ENCODE measurements at places on chromosomes 6 and 20. TPM values are rescaled to one million over a fixed set of nuclear protein-coding genes. Genes with fewer than 3 reads are reported as not detected.

DNA sequence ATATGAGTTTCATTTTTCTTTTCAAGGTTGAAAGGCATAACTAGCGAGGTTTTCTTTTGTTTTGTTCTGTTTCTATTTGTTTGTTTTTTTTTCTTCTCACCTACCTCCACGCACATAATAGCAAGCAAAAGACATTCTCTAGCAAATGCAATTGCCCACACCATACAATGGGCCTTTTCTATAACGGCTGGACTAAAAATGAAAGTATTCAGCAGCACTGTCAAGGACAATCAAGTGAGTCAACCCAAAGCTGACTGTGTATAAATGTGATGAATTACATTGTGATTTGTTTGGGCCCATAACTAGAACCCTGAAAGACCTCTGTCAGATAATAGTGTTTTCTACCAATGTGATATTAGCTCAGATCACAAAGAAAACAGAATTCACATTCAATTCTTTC lies 496.7 kb downstream of the RNF144B start:
- no peak for DNase-seq

DNA sequence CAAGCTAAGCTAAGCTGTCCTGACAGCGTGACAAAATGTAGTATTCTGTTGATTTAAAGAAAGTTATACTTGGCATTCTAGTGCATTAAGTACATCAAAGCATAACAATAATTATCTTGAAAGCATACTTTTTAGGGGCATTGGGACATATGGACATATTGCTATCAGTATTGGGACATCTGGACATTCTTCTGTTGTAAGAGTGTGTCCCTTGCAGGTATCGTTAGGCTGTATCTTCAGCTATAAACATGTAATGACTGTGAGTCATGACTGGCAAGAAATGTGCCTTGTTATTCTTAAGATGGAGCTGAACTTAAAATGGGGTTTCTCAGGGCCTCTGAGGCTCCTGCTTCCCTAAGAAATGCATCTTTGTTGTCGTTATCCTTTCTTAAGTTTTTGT lies 74.3 kb downstream of the ADGB start:
- DNase-seq = no peak

GRCh38 chr6:106608080-106608668 lies 21.1 kb downstream of the RTN4IP1 start:
- DNase-seq = peak; percentile 55

DNA sequence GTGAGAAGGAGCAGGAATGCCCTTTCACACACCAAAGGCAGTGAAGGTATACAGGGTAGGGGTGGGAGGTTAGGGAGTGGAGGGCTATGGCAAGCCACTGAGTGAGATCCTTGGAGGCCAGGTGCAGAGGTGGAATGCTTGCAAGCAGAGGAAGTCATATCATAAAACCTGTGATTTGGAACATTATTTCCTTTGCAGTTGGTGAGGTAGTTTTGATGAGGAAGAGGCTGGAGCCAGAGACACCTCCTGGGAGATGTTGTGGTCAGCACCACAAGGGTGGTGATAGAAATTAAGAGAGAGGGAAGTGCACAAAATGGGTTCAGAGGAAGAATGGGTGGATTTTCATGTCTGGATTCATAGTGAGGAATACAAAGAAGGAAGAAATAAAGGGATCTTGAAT lies 73.0 kb downstream of the PLCB4 start:
- DNase-seq = no peak

- no peak for DNase-seq
These were observed 17.6 kb upstream of the ENTPD6 start for GRCh38 chr20:25177890-25178321.

- no peak for DNase-seq
These were observed 50.9 kb downstream of the MAP7 start for GRCh38 chr6:136499370-136499769.

DNA sequence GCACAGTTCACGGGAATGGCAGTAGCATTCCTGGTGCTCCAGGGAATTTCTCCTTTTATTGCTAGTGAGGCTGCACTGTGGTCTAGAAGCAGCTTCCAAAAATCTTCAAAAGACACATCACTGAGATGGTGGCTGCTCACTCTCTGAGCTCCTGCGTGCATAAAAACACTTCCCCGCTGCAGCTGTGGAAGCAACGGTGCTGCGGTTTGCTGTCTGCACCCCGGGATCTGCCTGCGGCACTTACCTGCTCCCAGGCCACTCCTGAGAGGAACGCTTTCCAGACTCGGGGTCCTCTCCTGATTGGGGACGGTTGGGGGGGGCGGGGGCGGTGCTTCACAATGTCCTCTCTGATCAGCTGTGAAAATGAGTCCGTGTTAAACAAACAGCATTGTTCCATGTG lies 77.9 kb downstream of the TMEM242 start:
- DNase-seq = no peak

DNA sequence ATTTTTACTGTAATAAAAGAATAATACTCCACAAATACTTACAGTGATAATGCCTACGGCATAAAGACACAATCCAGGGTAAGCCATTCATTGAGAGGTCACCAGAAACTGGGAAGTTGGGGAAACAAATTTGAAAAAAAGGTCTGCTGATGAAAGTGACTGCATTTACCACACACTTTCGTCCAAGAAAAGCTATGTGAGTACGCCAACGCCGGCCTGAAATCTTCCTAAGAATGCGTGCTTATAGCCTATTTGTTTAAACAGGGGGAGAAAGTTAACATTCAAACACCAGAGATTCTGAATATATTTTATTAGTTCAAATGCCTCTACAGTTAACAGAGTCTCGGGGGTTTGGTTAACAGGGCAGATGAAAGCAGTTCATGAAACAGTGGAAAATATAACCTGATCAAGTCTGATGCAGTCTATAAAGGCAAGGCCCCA lies 657 bp upstream of the LTV1 start:
- peak; percentile 25 for DNase-seq

DNA sequence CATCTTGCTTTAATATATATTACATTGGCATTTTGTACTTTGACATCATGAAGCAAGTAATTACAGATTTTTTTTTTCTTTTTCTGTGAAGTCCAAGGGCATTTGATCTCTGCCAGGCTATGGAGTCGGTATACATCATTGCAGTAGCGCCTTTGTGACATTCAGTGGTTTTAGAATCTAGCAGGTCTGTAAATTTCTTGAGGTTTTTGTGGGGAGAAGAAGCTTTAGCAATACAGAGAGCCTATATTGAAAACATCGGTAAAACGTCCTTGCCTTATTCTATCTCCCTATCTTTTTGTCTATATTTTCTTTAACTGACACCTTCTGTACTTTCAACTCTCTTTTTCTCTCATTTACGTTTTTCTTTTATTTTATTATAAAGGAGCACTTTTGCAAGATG lies 47.2 kb downstream of the DUSP22 start:
- no peak for DNase-seq

GRCh38 chr20:51641866-51642265 lies 99.3 kb upstream of the NFATC2 start:
- DNase-seq = no peak

DNA sequence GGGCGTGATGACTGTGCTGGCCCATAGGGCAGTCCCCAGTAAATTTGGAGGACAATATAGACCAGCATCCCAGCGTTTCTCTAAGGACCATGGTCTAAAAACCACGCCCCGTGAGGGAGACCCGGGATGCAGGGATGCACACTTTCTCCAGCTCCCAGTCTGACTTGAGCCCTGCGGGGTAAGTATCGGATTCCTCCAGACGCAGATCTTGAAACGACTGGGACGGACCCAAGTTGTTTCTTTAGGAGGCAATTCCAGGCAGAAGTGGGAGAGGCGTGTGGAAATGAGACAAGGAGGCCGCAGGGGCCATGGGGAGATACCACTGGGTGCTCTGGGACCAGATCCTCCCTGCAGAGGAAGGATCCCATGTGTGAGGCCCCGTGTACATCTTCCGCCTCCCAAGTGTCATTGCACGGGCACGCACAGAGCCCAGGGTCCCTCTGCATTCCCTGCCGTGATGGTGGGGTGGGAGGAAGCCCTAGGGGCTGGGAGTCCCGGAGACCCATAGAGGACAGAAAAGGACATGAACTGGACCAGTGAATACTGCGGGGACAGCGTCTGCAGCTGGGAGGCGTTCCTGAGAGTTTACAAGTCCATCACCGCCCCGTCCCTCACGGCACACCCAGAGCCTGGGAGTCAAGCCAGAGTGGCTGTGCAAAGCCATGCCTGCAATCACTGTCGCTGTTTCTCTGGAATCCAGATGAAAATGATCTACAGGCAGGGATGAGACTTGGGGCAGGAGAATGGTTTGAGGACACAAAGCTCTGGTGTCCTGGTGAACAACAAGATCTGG lies 522.9 kb downstream of the CDH26 start:
- DNase-seq = no peak

GRCh38 chr20:47253872-47254271 lies 102.6 kb downstream of the ZMYND8 start:
- DNase-seq = no peak

- no peak for DNase-seq
These were observed 261.2 kb downstream of the PTPRK start for GRCh38 chr6:128259029-128259724.

GRCh38 chr6:50815436-50816114 lies 3.1 kb upstream of the TFAP2B start:
- no peak for DNase-seq

- DNase-seq = no peak
These were observed 30.6 kb downstream of the MAP3K4 start for GRCh38 chr6:161021998-161022743.

- DNase-seq = no peak
These were observed 188.2 kb downstream of the SIM1 start for GRCh38 chr6:100276311-100277057.

DNA sequence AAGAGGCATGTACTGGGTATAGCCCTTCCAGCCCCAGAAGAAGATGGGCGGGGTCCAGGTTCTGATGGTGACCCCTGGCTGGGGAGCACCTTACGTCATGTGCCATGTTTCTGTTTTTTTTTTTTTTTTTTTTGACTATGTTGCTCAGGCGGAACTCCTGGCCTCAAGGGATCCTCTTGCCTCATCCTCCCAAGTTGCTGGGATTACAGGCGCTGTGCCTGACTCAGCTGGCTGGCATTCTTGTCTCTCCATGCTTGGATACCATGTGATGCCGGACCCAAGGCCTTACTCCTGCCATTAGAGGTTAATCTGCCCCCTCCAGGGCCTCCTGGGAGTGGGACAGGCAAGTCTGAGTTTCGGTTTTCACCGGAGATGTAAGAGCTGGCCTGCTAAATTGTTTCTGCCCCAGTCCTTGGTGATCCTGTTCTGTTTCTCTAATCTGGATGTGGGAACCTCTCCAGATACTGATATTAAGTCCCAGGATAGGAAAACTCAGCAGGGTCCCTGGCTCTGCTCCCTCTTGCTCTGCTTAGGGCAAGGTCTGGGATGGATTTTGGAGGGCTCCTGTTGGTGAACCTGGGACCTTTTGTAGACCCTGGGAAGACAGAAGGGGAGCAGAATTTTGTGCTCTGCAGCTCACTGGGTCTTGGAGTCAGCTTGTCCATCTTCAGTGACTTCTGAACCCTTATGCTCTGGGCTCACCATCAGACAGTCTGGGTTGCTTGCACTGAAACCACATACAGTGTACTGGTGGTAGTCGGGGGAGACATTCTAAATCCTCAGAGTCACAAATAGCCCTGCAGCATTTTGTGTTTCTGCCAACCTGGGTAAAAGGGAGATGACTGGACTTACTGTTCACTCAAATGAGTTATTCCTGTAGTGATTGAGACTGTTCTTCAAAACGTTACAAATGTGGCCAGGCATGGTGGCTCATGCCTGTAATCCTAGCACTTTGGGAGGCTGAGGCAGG lies 45.1 kb downstream of the PTK7 start:
- DNase-seq = no peak

- DNase-seq = no peak
These were observed 124.2 kb downstream of the LRRC1 start for GRCh38 chr6:53918854-53919510.

DNA sequence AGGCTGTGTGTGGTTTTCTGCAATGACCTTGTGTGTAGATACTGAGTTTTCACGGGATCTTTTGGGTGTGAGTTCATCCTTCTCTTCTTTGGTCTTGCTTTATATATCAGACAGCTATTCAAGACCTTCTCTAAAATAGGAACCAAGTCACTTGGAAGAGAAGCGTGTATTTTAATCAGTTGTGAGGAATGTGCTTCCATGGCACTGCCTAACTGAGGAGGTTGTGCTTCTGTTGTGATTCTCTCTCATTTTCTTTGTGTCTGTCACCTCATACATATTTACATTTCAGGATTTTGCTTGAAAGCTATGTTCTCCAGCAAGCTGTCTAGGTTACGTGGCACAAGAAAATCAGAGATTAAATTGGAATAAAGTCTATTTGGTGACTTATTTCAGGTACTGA lies 428.7 kb downstream of the QKI start:
- DNase-seq = no peak

DNA sequence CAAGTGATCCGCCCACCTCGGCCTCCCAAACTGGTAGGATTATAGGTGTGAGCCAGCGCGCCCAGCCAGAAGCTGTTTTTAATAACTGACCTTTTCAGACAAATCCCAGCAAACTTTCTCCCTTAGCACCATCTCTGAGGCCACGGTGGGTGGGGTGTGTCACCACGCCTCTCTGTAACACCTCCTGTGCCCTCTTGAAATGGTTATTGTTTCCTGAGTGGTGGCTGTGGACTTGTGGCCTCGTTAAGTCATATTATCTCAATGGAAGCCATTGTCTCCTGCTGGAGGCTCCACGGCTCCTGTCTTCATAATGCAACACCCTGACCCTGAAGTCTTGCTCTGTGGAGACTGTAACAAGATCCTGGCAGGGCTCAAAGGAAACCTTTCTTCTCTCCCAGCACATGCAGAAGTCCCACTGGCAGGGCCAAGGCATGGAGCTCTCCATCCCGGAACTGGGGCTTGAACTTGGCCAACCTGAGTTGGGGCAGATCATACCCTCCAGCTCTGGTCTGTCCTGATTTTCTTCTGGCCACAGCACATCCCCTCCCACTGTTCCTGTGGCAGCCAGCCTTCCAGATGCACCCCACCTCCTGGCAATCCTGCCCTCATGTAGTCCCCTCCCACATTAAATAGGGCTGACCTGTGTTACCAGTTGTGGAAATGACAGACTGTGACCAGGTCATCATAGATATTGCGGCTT lies 81.1 kb downstream of the SNX5 start:
- DNase-seq = peak; percentile 67

- no peak for DNase-seq
These were observed 31.0 kb upstream of the TGM2 start for GRCh38 chr20:38196076-38196475.

- no peak for DNase-seq
These were observed 2.7 kb upstream of the DTD1 start for GRCh38 chr20:18585134-18585533.

- no peak for DNase-seq
These were observed 360.7 kb downstream of the SAMD5 start for GRCh38 chr6:147869201-147869600.

MATN4 gene
- not detected for total RNA-seq

ZNF334 gene
- total RNA-seq = 1.3 TPM

CRISP3 gene
- not detected for total RNA-seq

PBOV1 gene
- not detected for total RNA-seq

SCAF8 gene
- 35.6 TPM for total RNA-seq

ZC3H12D gene
- 4.9 TPM for total RNA-seq

FRS3 gene
- 2.7 TPM for total RNA-seq

LPIN3 gene
- 46.2 TPM for total RNA-seq

BANF2 gene
- not detected for total RNA-seq
